ENCODE measurements at places on chromosomes 4 and X.
A peak's percentile ranks its signal among the peaks of the same experiment; 100 is the strongest.

DNA sequence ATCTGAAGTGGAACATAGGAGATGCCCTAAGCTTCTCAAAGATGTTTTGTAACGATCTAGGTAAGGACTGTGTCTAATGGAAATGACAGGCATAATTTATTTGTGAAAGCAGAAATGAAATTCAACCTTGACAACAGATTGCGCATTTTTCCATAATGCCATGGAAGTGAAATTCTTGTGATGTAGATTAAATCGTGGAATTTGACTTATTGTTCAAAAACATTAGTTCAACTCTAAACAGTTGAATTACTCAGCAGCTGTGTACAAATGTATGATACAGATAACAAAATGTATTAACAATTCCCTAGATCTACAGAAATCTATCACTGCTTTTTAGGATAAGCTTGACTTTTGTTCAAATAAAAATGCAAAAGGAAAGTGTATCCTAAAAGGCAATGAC lies 44.4 kb downstream of the VCX2 start:
- no peak for DNase-seq

DNA sequence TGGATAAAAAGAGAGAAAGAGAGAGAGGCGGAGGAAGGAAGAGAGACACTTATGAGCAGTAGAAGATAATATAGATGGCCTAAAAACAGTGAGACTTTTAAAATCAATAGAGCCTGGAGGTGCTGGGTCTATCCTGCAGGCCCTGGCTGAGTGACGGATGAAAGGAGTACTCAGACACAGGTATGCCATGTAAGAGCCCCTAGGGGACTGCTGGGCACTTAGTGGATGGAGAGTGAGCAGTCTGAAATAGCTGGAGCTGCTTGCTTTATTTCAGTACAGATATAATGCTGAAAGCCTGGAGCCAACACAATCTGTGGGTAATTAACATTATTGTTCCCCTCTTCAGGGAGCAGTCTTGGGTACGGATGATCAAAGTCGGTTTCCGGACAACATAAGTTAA lies 578.6 kb downstream of the SPOCK3 start:
- no peak for DNase-seq

DNA sequence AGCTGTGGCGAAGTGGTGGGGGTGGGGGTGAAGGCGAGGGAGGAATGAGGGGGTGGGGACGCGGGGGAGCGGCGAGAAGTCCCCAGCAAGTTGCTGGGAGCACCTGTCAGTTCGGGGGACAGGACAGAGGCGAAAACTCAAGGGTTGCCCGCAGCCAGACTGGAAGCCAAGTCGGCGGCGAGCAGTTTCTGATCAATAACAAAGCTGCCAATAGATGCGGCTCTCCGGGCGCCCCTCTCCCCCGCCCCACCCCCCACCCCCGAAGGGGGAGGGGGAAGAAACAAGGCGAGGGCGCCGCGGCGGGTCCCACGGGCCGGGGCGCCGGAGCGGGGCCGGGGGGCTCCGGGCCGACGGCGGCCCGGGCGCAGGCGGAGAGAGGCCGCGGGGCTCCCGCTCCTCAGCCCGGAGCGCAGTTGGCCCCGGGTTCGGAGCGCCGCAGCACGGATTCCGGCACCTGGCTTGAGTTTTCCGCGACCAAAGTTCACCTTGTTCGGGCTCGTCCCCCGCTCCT lies 379 bp downstream of the PDGFC start:
- DNase-seq: no peak

DNA sequence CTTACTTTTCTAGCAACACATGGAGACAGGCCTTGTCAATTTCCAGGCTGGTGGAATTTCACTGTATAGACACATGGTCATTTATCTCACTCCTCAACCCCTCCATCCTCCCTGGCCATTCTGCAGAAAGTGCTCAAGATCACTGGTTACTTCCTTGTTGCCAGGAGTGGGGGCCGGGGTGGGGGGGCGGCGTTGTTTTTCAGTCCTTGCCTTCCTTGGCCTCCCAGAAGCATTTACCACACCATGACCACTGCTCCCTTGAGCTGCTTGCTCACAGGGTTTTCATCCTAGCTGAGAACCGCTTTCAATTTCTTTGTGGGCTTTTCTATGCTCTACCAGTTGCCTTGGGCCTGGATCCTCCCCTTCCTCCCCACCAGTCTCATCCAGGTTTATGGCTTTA lies 14.1 kb upstream of the BCOR start:
- DNase-seq: no peak

DNA sequence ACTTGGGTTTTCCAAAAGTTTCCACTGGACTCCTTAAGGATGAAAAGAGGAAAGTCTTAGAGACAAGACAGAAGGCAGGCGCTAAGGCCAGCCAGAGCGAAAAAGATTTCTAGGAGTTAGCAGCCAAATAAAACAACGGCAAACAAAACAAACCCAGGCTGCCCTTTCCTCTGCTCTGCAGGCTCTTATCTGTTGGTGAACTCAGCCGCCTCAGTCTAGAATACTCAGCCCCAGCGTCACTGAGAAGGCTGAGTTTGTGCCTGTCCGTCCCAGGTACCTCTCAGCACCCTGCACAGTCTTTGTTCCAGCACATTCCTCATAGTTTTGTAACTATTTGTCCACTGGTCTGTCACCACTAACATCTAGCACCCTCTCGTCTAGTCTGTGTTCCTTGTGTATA lies 75.6 kb upstream of the FAM9C start:
- no peak for DNase-seq

DNA sequence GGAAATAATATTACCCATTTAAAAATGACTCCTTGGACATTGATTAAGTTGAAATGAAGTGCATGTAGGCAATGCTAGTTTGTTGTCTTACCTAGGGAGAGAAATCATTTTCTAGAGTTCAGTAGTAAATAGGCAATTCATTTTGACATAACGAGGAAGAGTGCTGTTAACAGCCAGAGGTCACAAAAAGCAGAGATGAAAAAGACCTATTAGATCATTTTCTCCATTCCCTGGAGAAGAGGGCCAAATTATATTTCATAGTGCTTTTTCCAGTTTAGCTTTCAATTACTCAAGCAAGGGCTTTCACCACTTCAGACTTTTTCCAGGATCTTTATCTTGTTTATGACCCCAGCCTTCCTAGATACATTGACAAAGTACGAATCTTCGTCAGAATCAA lies 374.3 kb upstream of the GALNT7 start:
- DNase-seq: no peak

- DNase-seq: no peak
Observed at GRCh38 chrX:69627744-69628143, 11.8 kb downstream of the EDA start.

- DNase-seq: no peak
Observed at GRCh38 chr4:6121941-6122340, 78.4 kb downstream of the JAKMIP1 start.

GRCh38 chr4:10048941-10049697 lies 27.8 kb upstream of the SLC2A9 start:
- no peak for DNase-seq

- DNase-seq: no peak
Observed at GRCh38 chr4:186932631-186933187, 209.1 kb upstream of the FAT1 start.

GRCh38 chr4:4659871-4660651 lies 118.2 kb upstream of the STX18 start:
- DNase-seq: no peak

DNA sequence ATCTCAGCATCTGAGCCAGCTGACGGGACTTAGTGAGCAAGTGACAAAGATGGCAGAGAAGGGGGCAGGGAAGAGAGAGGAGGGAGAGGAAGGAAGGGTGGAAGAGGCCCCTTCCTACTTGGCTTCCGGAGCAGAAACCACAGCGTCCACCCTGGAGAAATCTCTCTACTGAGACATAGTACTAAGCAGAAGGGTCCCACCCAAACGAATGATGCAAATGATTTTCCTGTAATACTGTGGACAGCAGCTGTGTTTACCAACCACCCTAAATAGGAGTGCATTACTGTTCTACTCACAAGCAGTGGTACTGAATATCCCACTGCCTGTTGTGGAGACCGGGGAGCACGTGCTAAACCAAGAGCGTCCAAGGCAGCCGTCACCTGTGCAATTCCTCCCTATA lies 29.4 kb downstream of the DTHD1 start:
- no peak for DNase-seq

GRCh38 chr4:36280555-36280954 lies 861 bp upstream of the DTHD1 start:
- DNase-seq: no peak

DNA sequence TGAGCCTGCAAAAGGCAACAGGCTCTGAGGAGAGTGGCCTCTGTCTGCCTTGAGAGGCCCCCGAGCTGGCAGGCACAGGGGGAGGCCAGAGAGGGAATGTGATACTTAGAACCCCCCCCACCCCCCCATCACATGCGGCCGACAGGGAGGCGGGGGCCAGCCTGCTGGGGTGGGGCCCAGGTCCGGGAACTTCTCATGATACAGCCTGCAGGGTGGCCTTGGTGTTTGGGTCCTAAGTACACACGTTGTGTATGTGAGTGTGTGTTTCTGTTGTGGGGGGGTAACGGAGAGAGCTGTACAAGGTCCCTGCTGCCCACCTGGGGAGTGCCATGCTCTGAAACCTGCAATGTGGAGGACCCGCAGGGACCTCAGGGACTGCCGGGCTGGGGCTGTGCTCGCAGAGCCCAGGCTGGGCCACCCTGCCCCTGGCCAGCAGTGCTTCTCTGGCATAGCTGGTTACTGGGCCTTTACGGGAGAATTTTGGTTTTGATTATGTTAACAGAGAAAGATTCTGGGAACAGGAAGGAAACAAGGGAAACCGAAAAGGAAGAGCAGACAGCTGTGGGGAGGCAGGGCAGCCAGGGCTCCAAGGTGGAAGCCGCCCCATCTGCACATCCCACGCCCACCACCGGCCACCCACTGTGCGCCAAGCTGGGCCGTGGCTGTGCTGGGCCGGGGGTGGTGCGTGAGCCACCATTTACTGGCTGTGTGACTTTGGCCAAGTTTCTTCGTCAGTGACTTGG lies 19.9 kb downstream of the SH3BP2 start:
- no peak for DNase-seq

DNA sequence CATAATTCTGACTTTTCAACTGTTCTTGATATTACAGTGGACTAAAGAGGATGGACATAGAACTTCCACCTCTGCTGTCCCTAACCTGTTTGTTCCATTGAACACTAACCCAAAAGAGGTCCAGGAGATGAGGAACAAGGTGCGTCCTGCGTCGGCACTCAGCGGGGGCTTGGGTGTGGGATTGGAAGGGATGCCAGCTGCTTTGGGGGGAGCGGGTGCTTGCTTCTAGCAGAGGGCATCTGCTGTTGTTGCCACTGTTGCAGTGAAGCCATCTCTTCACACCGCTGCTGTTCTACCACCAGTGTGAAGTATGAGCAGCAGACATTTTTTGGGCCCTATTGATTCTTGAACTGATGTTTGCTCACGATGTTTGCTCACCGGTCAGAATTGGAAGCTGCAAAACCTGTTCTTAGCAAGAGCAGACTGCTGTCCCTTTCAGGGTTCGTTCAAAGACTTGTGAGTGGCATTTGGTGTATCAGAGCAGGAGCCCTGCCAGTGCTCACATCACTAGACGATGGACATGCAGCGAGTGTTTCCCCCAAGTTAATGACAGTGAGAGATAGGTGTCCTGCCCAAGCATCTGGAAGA lies 55.4 kb downstream of the NOP14 start:
- DNase-seq: no peak

DNA sequence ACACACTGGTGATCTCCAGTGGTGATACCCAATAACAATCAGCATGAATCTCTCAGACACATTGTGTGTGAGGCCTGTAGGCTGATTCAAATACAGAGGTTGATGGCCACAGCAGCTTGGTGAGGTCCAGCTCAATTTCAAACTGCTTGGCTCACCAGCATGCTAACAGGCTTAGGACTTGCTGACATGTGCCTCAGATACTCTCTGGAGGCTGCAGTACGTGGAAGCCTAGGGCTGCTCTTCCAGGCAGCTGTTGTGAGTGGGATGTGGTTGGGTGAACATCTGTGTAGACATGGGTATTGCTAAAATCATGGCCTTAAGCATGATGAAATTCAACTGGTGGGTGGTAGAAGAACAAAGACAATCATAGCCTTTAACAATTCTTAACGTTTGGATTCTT lies 4.3 kb downstream of the CXCL9 start:
- DNase-seq: no peak

DNA sequence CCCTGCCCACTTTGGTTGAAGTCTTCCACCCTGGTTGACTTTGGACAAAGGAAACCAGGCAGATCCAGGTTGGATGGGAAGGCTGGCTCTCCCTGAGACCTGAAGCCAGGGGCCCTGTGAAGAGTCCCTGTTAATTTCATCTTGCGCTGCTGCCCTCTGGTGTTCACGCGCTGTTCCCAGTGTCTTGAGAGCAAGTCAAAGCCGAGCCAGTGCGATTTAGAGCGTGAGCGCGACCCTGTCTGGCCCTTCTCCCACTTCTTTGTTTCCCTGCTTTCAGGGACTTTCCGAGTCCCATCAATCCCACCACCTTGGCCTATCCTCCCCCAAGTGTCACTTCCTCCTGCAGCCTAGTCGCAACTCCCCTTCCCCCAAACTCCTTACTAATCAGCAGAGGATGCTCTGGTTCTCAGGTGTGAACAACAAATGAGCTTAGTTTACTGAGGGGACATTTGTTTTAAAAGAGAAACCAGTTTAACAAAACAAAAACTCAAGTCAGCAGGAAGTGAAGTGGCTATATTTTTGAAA lies 25.8 kb upstream of the CHRNA9 start:
- DNase-seq: peak; percentile 18

DNA sequence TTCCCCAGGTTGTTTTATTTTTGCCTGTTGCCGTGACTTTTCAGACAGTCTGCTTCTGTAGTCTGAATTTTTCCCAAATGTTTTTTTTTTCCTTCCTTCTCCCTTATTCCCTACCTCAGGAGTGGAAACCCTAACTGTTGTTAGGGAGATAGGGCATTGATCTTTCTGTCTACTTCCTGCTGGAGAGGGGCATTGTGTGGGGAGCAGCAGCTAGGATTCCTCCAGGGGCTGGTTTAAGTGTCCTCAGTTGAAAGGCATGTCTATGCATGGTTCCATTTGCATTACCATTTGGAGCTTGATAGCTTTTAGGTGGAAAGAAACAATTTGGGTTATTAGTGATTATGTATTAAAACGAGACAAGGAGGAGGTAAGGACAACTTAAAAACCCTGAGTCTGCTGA lies 383.9 kb downstream of the DCAF12L2 start:
- DNase-seq: no peak

GRCh38 chr4:94459462-94460161 lies 7.9 kb downstream of the PDLIM5 start:
- no peak for DNase-seq

GRCh38 chr4:94334962-94335361 lies 7.7 kb downstream of the HPGDS start:
- DNase-seq: no peak

DNA sequence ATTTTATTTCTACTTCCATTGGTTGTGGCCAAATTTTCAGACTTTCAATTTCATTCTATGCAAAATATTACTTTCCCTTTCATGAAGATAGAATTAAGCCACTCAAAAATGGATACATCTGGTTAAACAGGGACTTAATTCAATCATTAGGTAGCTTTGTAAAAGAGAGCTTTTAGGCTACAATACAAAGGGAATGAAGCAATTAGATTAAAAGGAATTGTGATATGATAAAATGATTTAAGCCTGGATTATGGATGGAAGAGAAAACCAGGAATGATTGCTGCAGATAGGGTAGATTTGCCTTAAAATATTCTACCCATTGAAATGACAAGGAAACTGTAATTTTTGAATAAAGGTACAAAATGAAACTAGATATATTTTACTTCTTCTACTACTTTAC lies 134.6 kb upstream of the PDHA2 start:
- DNase-seq: no peak

- DNase-seq: no peak
Observed at GRCh38 chr4:139599594-139600374, 43.8 kb upstream of the SETD7 start.

All from GM19239 (cell line).